CD4-positive, alpha-beta T cell treated with Interleukin-2 at 100 ng/mL for 4 hours (primary cell): ENCODE measurements at places on chromosomes 2 and 18.

GRCh38 chr2:197985029-197985638 is 180.7 kb downstream of the PLCL1 start:
- DNase-seq: no peak

GRCh38 chr2:158500333-158500732 is 43.6 kb downstream of the PKP4 start:
- no peak for DNase-seq

- no peak for DNase-seq
Measured at GRCh38 chr2:230828272-230828961, 36.3 kb upstream of the ITM2C start.

GRCh38 chr2:168997118-168997521 is 34.0 kb downstream of the ABCB11 start:
- no peak for DNase-seq

GRCh38 chr2:202442882-202443281 is 66.8 kb downstream of the BMPR2 start:
- no peak for DNase-seq

DNA sequence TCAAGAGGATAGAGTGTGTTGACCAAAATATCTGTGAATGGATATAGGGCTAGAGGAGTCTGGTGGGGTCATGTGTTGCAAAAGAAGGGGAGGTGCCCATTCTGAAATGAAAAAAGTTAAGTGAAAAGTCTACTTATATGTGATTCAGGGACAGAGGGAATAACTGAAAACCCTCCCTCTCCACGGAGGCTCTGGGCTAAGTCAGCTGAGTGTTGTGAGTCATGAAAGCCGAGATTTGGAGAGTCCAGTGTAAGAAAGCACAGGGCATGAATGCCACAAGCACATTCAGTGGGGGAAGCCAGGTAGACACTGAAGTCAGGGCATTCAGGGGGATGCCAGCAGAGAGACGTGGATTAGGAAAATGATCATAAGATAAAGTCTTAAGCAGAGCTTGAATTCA is 871.9 kb downstream of the TSN start:
- no peak for DNase-seq

DNA sequence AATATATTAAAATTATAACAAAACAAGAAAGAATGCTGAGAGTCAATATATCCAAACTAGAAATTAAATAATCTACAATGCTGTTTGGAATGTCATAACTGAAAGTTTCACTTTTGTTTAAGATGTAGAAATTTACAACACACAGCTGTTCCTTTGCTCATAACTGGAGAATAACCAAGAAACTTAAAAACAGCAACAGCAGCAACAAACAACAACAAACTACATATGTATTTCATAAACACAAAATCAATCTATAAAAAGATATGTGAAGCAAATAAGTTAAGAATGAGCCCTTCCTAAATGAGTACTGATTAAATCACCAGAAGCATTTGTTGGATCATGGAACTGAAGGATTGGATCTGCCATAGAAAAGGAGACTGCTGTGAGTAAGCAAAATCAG is 456.5 kb upstream of the ZNF804A start:
- DNase-seq: no peak

DNA sequence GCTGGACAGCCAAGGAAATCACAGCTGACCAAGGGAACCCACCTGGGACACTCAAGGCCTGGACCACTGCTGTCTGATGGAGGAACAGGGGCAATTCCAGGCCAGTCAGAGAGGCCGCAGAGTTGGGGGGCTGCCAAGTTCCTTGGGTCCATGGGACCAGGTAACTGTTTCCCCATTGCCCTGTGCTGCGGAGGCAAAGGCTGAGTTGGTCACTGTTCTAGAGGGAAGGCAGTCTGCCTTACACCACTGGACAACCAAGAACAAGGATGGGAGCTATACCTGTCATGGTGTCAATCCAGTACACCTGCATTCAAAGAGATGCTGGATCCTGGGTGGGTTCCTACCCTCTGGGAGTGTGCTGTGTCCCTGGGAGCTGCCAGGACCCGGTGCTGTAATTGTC is 9.6 kb upstream of the SP140L start:
- DNase-seq: no peak

GRCh38 chr2:56801770-56802169 is 618.0 kb downstream of the CCDC85A start:
- DNase-seq: no peak

DNA sequence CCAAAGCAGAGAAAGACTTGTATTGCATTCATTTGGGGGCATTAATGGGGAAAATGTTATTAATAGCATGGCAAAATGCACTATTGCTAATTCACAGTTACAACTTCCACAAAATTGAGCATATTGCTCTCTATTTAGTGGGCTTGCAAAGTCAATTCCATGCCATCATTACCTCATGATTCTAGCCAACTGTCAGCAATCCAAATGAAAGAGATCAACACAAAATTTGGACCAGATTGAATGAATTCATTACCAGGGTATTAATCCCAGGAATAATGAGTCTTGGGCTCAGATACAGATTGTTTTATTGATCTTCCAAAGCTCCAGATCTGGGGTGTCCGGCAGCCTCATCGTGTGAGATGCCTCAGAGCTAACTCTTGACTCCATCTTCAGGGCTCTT is 38.3 kb downstream of the NXPH2 start:
- no peak for DNase-seq

DNA sequence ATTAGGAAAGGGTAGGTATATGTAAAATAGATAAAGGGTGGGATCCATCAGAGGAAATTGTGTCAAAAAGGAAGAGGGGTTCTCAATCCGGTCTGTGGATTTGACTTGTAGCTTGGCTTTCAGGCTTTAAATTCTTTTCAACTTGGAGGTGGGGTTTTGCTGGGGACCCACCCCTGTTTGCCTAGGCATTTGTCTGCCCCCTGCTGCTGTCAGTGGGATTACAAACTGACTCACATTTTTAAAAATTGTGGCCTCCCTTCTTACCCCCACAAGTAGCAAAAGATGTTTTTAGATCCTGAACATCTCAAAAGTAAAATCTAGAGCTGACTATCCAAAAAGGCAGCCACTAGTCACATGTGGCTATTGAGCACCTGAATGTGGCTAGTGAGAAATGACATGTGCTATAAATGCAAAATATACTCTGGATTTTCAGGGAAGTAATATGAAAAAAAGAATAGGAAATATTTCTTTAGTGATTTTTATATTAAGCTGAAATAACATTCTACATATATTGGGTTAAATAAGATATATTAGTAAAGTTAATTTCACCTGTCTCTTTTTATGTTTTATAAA is 178.9 kb downstream of the GFPT1 start:
- DNase-seq: no peak

GRCh38 chr2:78068808-78069207 is 546.6 kb upstream of the LRRTM4 start:
- DNase-seq: no peak

- DNase-seq: no peak
Measured at GRCh38 chr2:38446906-38447561, 70.0 kb upstream of the ATL2 start.

GRCh38 chr2:147255812-147256211 is 589.0 kb upstream of the ACVR2A start:
- no peak for DNase-seq

- DNase-seq: no peak
Measured at GRCh38 chr2:28643911-28644334, 107.7 kb upstream of the PPP1CB start.

GRCh38 chr2:222782201-222782730 is 78.6 kb upstream of the ACSL3 start:
- DNase-seq: no peak

DNA sequence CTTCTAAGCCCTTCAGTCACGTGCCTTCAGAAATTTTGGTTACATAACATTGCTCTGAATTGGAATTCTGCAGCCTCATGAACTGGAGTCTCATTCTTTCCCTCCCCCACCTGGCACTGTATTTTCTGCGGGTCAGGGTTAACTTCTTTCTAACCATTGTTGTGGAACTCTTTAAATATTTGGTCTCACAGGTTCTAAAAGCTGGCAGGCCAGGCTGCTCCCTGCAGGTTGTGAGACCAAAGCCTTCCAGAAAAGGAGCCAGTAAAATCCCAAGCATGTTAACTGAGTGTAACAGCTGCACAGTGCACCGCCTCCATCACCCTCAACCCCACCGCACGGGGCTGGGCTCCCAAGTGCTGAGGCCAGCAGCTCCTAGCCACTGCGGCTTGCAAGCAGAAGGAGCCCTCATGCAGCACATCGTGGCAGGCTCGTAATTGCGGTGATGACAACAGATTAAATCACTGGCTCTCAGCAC is 174.1 kb upstream of the ALPP start:
- DNase-seq: no peak

DNA sequence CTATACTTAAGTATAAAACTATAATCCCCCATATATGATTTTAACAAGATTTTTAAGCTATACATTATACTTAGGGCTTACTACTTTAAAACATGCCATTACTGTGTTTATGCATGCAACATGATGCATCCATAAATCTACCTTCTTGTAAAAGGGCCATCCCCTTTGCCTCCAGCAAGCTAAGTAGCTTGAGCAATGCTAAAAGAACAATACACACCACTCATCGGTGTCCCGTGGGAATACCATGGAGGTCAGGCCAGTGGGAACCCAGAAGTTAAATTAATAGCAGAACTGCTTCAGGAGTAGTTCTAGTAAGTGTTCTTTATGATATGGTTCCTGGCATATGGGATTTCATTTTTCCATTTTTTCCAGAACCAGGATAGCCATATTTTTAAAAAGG is 37.8 kb downstream of the SH3RF3 start:
- DNase-seq: no peak
